ENCODE measurements at places on chromosomes 6 and 20. TPM values are rescaled to one million over a fixed set of nuclear protein-coding genes. Genes with fewer than 3 reads are reported as not detected.

- DNase-seq, result no peak
- no peaks in the 10 kb centered on the region for H3K36me3 ChIP-seq
- no peak overlapping the region for H3K4me3 ChIP-seq
- no peaks in the 10 kb centered on the region for H3K27me3 ChIP-seq
- H3K4me1 ChIP-seq, result peaks cover 7% of the 10 kb centered on the region
- no peak overlapping the region for H3K27ac ChIP-seq
These were observed 12.4 kb downstream of the MDGA1 start for GRCh38 chr6:37685261-37685660.

DNA sequence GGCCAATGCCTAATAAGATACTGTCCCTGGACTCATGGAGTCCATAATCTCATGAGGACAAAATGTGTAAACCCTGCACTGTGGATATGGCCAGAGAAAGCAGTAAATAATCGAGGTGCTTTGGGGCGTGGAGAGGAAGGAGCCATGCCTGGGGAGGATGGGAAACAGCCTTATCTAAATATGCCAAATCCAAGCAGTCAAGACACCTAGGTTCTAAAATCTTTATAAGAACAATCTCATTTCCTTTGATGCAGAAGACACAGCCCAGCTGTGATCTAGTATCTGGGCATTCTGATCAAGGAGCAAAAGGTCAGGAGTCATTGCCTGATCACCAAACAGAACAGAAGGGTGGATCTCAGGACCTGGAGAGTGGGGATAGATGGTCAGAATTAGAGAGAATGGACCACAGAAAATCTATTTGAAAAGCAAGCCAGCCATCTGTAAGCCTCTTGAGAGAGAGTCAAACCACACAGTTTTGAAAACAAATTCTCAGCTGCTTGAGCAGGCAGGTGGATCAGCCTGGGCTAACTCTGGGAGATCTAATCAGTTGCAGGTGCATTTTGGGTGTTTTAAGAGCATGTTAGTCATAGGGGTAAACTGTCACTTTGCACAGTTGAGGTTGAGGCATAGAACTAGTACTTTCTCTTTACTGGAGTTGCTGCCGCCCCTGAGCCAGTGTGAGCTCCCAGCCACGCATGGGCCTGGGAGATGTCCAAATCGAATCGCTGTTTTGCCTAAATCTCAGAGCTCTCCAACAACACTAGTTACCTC, 130.8 kb upstream of the TNFAIP3 start:
- DNase-seq, result no peak
- no peak overlapping the region for H3K4me3 ChIP-seq
- no peaks in the 10 kb centered on the region for H3K4me1 ChIP-seq
- H3K36me3 ChIP-seq, result no peaks in the 10 kb centered on the region
- H3K27me3 ChIP-seq, result no peaks in the 10 kb centered on the region

The CD24 gene
- total RNA-seq, result 0.39 TPM

DNA sequence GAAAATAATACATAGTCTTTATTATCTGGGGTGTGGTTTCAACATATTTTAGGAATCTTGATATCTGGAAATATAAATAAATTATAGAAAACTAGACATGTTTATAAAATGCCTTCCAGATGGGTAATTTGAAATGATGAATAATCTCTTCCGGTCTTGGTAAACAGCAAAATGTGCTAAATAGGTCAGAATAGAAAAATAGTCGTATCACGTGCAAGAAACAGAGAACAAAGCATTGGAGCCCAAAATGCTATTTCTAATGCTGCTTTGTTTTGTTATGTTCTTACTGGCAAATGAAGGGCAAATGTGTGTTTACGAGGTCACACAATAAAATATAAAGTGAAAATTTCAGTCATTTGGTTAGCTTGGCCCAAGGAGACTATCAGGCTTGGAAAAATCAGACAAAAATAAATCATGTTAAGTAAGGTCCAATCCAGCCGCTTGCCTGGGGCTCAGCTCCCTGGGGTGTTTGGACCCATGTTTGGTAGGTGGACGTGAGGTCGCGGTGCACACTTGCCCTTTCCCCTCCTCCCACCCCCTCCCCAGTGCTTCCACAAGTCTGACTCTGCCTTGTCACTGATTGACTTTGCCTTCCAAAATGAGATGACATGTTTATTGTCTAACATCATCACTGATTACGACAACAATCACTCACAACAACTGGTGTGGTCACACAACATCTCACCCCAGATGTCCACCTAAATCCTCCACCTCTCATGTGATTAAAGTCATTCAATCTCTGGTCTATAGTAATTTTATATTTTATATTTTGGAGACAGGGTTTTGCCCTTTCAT, 56.0 kb downstream of the RIN2 start:
- peak overlapping the region; percentile 65 for H3K27ac ChIP-seq
- H3K36me3 ChIP-seq, result no peaks in the 10 kb centered on the region
- DNase-seq, result no peak
- no peaks in the 10 kb centered on the region for H3K27me3 ChIP-seq

- no peak overlapping the region for H3K4me3 ChIP-seq
- H3K27ac ChIP-seq, result no peak overlapping the region
- H3K4me1 ChIP-seq, result no peaks in the 10 kb centered on the region
These were observed 66.0 kb upstream of the BTBD3 start for GRCh38 chr20:11851646-11852045.

The TNFRSF21 gene
- total RNA-seq, result 2.8 TPM

GRCh38 chr20:37233548-37234253, 27.9 kb downstream of the GHRH start:
- peak overlapping the region; percentile 69 for H3K27ac ChIP-seq
- H3K27me3 ChIP-seq, result no peaks in the 10 kb centered on the region
- no peak for DNase-seq

The DLGAP4 gene
- total RNA-seq, result 45.7 TPM

DNA sequence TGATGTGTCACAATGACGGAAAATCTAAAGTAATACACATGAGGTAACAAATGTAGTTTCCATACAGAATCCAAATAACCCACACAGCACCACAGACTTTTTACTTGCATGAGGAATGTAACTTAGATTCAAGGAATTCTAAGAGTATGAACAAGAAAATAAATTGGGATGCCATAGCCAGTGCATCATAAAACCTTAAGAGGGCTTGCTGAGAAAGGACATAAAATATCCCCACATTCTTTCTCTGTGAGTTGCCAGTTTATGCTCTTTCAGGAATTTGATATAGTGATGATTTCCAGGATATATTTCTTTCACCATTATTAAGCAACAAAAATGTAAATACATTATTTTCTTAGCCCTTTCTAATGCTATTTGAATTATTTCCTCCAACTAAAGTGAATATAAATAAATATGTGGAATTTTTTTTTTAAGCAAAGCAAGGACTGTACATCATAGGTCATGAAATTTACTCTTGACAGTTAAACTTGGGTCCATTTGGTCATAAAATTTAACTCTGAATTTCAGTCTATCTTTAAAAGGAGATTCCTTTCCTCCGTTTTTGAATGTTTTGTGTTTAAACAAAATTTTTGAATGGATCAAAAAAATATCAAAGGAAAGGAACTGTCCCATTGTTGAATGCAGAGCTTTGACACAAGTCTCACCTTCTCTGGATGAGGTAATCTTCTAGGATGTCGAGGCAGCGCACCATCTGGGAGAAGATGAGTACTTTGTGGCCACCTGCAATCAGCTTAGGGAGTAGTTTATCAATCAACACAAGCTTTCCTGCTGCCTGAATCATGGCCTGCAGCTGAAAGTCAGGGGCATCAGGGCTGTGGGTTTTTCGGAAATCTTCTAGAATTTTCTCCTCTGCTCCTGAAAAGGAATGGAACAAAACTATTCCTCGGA, 116.3 kb upstream of the EMILIN3 start:
- no peaks in the 10 kb centered on the region for H3K4me1 ChIP-seq
- H3K4me3 ChIP-seq, result no peak overlapping the region
- no peaks in the 10 kb centered on the region for H3K27me3 ChIP-seq
- DNase-seq, result no peak
- no peak overlapping the region for H3K27ac ChIP-seq

The BPI gene
- not detected for total RNA-seq

DNA sequence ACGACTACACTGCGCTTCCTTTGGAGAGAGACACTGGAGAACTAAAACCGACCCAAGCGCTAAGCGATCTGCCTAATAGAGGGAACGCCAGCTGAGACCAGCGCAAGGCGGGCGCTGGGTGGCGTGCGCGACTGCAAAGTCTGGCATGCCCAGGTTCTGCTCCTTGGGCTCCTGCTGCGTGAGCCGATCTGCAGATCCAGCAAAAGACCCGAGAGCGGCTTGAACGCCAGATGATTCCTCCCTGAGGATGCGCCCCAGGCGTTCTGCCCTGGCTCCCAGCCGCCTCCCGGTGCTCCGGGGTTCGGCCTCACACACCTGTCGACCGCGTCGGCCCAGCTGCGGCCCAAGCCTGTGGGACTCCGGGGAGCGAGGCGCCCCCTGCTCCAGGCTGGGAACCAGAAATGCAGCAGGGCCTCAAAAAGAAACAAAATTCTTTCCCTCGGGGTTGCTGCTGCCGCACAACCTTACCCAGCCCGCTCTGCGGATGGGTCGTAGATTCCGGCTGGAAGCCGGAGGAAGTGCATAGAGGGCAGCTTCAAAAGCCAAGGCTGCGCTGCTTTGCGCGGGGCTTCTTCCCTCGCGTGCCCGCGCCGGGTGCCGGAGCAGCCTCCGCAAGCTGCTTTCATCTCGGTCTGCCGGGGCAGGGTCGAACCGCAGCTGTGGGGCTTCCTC, 17.9 kb upstream of the PRDM13 start:
- peaks cover 17% of the 10 kb centered on the region for H3K4me1 ChIP-seq
- no peaks in the 10 kb centered on the region for H3K36me3 ChIP-seq
- H3K27ac ChIP-seq, result no peak overlapping the region
- H3K4me3 ChIP-seq, result peak overlapping the region; percentile 78
- H3K27me3 ChIP-seq, result peaks cover 69% of the 10 kb centered on the region

GRCh38 chr20:32163951-32164350, 43.6 kb downstream of the PLAGL2 start:
- no peak for DNase-seq
- H3K36me3 ChIP-seq, result peaks cover 4% of the 10 kb centered on the region
- H3K27ac ChIP-seq, result no peak overlapping the region
- H3K4me1 ChIP-seq, result no peaks in the 10 kb centered on the region
- no peaks in the 10 kb centered on the region for H3K27me3 ChIP-seq

DNA sequence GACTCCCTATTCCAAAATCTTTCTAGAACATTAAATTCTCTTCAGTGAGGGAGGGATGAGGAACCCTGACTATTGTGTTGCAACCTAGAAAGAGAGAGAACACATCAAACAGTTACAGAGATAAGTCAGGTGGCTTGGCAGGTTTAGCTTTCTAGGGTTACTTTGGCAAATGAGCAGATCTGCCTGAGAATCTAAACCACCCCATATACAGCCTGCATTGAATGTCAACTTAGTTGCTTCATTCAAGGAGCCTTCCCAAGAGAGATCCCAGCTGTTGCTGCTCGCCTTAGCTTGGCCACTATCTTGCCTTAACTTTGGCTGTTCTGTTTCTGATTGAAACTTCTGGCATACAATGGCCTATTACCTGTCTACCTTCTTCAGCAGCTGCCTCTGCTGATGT, 74.7 kb upstream of the TCF21 start:
- DNase-seq, result no peak
- H3K4me1 ChIP-seq, result no peaks in the 10 kb centered on the region
- no peaks in the 10 kb centered on the region for H3K36me3 ChIP-seq
- no peak overlapping the region for H3K27ac ChIP-seq

The STK4 gene
- total RNA-seq, result 5.9 TPM

The RSPH9 gene
- total RNA-seq, result 0.09 TPM

DNA sequence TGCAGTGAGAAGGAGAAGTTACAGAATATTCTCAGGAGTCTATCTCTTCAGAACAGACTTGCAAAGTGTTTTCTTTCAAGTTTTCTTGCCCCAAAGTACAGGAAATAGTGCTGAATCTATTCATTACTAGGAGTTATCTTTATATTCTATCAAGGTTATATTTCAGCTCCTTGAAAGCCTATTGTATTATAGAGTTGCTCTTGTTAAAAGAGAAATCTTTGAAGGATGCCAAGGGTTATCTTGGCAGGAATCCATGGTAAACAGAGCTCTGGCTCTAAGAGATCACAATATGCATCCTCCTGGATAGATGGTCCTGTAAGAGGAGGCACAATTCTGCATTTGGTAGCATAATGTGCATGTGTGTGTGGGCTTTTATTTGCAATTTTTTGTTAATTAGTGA, 21.2 kb upstream of the SNRPB2 start:
- H3K27me3 ChIP-seq, result no peaks in the 10 kb centered on the region
- no peaks in the 10 kb centered on the region for H3K36me3 ChIP-seq
- H3K27ac ChIP-seq, result no peak overlapping the region
- no peaks in the 10 kb centered on the region for H3K4me1 ChIP-seq

DNA sequence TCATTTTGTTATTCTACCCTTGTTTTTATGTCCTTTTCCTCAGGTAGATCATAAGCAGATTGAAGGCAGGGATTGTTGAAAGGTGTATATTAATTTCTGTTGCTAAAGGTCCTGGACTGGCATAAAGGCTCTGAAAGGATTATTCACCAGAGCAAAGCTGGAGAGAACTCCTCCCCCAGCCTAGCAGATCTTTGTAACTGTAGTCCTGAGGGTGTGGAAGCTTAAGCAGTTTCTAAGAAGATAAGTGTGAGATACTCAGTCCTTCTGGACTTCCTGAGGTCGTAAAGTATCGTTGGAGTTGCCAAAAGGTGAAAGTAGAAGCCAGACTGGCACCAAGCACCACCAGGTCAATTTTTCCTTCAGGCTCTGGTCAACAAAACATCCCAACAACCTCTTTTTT, 24.2 kb downstream of the CGA start:
- H3K36me3 ChIP-seq, result no peaks in the 10 kb centered on the region
- H3K27me3 ChIP-seq, result no peaks in the 10 kb centered on the region
- DNase-seq, result no peak
- H3K4me1 ChIP-seq, result no peaks in the 10 kb centered on the region
- no peak overlapping the region for H3K4me3 ChIP-seq
